ENCODE measurements at places on chromosomes 7 and 10.

DNA sequence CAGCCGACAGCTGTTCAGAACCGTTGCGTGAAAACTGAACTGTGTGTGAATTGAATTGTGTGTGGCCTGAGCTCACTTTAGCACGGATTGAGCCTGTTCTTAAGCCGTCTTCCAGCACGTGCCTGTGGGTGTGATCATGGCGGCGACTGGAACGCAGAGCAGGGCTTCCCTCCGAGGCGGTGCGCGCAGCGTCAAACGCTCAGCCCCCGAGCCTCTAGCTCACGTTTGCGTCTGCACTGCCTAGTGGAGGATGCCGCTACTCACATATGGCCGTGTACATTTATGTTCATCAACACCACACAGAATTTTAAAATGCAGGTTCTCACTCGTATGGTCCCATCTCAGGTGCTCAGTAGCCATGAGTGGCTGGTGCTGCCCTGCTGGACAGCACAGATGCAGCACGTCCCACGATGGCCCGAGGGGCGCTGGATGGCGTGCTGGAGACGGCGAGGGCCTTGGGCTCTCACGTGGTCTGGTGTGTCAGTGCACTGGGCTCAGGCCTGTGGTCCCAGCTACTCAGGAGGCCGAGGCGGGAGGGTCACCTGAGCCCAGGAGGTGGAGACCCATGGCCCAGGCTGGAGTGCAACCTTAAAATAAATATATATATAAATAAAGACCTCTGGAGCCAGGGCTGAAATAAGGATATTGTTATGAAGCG, 22.0 kb downstream of the SUN1 start:
- no peak for DNase-seq

DNA sequence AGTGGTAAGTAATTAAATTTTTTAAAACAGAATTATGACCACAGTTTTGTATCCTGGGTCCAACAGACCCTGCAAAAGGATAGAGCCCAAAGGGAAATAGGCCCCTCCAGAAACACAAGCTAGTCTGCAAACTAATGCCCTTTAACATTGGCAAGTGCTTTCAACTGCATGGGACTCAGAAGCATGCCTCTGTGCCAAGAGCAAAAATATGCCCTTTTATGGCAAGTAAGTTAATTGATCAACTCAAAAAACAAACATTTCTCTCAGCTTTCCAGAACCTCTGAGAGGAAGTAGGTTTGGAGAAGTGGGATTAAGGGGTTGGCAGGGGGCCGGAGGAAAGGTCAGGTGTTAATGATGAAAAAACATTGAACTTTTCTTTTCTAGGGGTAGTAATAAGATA, 186.6 kb upstream of the PRSS1 start:
- DNase-seq = no peak

DNA sequence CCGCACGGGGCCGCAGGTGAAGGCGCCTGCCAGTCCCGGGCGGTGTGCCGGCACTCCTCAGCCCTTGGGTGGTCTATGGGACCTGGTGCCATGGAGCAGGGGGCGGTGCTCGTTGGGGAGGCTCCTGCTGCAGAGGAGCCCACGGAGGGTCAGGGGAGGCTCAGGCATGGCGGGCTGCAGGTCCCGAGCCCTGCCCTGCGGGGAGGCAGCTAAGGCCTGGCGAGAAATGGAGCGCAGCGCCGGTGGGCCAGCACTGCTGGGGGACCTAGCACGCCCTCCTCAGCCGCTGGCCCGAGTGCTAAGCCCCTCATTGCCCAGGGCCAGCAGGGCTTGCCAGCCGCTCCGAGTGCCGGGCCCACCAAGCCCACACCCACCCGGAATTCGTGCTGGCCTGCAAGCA, 18.9 kb downstream of the AKR1E2 start:
- no peak for DNase-seq

DNA sequence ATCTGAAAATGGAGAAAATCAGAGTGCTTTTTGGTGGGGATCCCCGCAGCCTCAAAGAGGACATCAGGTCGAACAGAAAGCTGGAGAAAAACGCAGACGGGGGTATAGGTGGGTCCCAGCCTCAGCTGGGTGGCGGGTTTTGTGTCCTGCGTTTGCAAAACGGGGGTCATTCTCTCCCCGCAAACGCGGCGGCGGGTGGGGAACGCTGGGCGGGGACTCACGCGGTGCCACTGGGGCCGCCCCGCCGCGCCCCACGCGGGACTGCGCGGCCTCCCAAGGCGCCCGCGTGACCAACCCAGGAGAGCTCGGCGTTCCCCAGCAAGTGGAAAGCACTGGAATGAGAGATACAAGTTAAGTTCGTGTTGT, 806 bp upstream of the VIPR2 start:
- DNase-seq = no peak
